ENCODE measurements at places on chromosomes 3 and 15.

- no peak for DNase-seq
Measured at GRCh38 chr15:75073197-75073596, 49.8 kb downstream of the PPCDC start.

- no peak for DNase-seq
Measured at GRCh38 chr3:28934126-28934813, 346.6 kb upstream of the RBMS3 start.

DNA sequence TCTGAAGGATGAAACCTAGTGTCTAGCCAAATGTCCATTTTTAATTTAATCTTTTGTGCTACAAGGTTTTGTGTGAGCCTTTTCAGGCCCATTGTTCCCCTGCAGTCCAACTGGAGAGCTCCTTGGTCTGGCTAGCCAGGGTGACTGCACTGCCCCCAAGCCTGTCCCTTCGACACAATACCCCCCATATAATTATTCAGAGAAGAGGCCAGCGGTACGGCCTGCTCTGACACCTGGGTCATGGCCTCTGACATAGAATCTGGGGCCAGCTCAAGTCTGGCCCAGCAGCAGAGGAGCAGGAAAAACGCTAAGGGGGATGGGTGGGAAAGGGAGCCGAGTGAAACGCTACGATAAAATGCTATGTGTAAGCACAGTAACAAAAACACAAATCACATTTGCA lies 64.2 kb upstream of the PYGO1 start:
- DNase-seq, result no peak

DNA sequence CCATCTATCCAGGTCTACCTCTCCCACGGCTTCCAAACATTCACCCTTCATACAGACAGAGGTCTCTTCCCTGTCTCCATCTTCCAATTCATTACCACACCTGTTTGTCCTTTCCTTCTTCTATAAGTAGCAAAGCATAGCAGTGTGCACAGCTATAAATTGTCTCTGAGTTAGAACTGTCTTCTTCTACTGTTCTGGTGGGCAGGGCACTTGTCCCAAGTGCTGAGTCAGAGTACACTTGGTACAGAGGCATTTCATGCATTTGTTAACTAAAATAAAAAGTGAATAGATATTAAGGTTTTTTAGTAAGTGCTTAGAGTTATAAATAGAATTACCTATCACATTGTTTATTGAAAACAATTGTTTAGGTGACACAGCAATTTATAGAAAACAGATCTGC lies 150.1 kb upstream of the CCDC54 start:
- no peak for DNase-seq
